Hematopoietic multipotent progenitor cell treated with erythropoietin and hydrocortisone succinate and interleukin-3 and kit ligand, for 17 days (in vitro differentiated cells): ENCODE measurements at places on chromosomes 1 and 21.
A peak's percentile ranks its signal among the peaks of the same experiment; 100 is the strongest.

- no peak for DNase-seq
These were observed 2.8 kb upstream of the BACE2 start for GRCh38 chr21:41164981-41165655.

- DNase-seq = no peak
These were observed at the start of gene TIE1 for GRCh38 chr1:43300378-43301094. TIE1 (plus strand) TSS chr1:43300982; CDS start chr1:43301072, 90 bp downstream.

DNA sequence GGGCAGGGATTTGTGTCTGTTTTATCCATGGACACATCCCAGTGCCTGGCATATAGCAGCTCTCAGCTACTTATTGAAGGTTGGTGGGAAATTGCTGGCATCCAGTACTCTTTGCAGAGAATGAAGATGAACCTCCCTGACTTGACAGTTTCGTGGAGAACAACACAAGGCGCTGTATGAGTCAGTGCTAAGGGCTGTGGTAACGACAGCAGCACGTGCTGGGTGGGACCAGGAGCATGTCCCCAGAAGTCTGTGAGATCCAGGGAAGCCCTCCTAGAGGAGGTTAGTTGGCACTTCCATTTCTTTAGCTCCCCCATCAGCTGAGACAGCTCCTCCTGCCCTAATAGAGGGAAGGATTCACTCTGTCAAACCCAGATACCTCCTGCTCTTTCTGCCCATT is 25.9 kb upstream of the IL19 start:
- no peak for DNase-seq

GRCh38 chr1:50148142-50148923 is 39.6 kb downstream of the ELAVL4 start:
- DNase-seq = no peak

GRCh38 chr1:6509220-6509918 is 17.9 kb upstream of the PLEKHG5 start:
- DNase-seq = no peak

DNA sequence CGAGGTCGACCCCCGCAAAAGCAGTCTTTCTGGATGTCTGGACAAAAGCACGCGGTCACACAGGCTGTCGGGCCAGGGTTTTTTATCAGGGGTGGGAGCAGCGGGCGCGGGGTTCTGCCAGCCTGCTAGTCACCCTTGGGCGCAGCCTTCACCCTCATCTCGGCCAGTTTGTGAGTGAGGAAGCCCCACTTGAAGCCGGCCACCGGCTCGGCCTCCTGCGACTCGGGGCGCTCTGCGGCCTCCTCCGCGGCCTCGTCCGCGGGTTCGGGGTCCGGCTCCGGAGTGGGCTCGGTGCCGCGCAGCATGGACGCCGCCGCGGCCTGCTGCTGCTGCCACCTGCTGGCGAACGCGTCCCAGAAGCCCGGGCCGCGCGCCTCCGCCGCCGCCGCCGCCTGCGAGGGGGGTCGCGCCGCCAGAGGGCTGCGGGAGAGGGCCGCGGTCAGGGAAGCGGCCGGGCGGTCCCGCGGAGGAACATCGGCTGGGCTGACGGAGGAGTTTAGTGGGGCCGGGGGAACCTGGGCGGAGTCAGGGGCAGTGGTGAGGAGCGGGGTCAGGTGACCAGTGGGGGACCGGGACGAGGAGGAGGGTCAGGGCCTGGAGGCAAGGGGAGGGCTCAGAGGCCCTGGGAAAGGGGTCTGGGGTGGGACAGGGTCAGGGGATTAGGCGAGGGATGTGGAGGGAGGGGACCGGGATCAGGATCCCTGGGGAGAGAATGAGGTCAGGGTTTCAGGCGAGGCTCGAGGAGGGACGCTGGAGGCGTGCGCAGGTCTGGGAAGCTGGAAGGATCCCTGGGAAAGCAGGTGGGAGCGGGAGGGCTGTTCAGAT is 4.5 kb downstream of the C1orf232 start:
- DNase-seq = peak; percentile 42

- DNase-seq = no peak
These were observed 198.3 kb downstream of the DUSP10 start for GRCh38 chr1:221543529-221544120.

- no peak for DNase-seq
These were observed 10.7 kb upstream of the FCER1A start for GRCh38 chr1:159291424-159291823.

DNA sequence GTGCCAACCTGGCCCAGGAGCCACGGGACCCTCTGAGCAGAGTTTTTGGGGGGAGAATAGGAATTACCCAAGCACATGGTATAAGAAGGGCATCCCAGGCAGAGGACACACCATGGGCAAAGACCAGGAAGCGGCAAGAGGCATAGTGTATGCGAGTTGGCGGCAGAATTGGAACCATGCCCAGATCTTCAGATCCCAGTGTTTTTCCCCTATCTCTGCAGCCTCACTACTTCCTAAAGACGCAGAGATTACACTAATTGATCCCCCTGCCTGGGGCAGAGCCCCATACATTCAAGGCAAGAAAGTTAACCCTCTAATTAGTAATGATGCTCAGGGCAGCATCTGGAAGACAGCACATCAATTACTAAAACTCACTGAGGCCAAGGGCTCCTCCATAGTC is 48.2 kb downstream of the SYT2 start:
- no peak for DNase-seq

DNA sequence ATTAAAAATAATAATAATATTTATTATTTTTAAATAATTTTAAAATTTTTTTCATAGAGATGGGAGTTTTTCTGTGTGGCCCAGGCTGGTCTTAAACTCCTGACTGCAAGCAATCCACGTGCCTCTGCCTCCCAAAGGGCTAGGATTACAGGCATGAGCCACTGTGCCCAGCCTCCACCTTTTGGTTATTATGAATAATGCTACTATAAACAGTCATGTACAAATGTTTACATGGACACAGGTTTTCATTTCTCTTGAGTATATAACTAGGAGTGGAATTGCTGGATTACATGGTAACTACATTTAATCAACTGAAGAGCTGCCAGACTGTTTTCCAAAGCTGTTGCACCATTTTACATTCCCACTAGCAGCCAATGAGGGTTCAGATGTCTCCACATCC is 103.2 kb upstream of the DMRTA2 start:
- no peak for DNase-seq

DNA sequence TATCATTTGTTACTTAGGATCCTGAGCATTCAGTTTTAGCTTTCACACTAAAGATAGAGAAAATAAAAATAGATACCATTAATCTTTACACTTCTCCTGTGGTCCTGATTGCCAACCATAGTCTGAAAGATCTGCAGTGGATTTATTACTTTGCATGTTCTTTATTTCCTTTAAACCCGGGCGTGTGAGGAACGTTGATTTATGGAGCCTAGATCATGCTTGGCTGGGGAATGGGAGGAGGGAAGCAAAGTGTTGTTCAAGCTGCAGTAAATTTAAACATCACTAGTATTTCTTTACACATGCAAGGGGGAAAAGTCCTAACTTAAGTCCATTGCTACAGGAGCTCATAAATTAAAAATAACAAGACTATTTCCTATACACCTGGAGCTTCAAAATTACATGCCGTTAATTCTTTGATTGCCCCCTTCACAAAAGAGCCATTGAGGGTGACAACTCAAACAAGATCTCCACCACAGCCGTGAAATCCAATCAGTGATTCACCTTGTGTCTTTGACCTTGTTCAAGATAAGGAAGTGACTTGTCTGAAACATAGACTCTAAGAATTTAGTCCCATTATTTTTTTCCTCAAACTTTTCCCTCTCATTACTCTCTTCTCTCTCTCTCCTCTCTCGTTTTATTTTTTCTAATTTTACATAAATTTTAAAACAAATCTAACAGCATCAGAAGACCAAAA is 282.7 kb downstream of the KIF26B start:
- no peak for DNase-seq

DNA sequence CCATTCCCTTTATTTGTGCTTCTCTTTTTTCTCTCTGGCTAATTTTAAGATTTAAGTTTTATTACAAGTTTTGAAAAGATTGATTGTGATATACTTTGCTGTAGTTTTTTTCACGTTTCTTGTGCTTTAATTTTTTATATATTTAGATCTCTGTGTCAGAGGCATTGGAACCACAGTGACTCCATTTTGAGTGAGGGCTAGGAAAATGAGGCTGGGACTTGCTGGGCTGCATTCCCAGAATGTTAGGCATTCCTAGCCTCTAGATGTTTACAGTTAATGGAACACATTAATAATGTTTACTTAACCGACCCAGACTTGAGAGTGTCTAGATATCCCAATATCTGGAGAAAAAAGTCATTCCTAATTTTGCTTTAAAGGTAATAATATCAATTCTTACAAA is 939.4 kb downstream of the BRINP3 start:
- no peak for DNase-seq

DNA sequence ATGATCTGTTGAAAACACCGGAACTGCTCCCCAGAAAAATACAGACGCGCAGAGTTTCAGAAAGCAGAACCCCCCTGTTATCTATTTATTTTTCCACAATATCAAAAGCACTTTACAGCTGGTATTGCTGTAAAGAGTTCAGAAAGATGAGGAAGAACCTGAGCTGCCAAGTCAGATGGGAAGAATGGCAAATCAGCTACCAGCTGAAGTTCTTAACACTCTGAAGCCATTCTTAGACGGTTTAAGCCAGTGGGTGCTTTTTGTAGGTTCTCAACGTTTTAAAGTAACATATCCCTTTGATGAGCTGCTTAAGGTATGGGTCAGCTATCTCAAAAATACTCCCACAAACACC is 714 bp upstream of the AKIRIN1 start:
- no peak for DNase-seq

- DNase-seq = no peak
These were observed 123.2 kb downstream of the SLC30A10 start for GRCh38 chr1:219805191-219805590.

- DNase-seq = peak; percentile 46
These were observed 174.0 kb downstream of the CRB1 start for GRCh38 chr1:197441999-197442414.

GRCh38 chr1:223611936-223612335 is 53.6 kb downstream of the CAPN8 start:
- DNase-seq = no peak

- peak; percentile 33 for DNase-seq
These were observed 532 bp downstream of the RALGPS2 start for GRCh38 chr1:178725466-178726086.

- DNase-seq = peak; percentile 64
These were observed 20.8 kb downstream of the MAB21L3 start for GRCh38 chr1:116131866-116132605.

GRCh38 chr1:183996396-183996795 is 41.1 kb downstream of the COLGALT2 start:
- no peak for DNase-seq

DNA sequence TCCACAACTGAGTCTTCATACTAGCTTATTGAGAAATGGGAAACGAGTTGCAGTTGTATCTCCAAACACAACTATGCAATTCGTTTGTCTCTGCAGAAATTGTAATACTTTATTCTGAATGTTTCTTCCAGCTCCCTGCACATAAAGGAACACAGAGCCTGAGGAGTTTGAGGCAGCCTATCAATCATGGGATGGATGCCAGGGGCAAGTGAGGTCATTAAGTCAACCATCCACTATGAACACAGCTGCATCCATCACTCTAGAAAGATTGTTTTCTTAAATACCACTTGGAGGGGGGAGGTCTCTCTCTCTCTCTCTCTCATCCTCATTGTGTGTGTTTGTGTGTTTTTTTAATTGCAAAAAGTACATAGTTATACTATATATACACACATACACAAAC is 2.9 kb upstream of the PSMB2 start:
- DNase-seq = no peak

- no peak for DNase-seq
These were observed 38.1 kb upstream of the RAP1GAP start for GRCh38 chr1:21707086-21707840.

DNA sequence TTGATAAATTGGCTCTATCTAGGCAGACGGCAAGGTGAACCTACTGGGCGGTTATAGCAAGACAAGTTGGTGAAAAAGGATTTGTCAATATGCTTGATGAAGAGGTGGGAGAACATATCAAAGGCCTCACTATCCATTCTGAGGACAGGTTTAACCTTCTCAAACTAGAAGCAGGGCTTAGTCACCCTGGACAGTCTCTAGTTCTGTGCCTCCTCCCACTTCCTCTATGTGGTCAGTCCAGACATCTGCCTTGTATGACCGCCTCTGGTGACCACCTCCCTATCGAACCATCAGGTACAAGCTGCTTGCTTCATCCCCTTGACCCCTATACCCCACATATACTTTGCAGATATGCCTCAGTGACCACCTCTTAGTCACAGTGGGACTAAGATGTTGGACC is 2.3 kb upstream of the SCYL3 start:
- no peak for DNase-seq

DNA sequence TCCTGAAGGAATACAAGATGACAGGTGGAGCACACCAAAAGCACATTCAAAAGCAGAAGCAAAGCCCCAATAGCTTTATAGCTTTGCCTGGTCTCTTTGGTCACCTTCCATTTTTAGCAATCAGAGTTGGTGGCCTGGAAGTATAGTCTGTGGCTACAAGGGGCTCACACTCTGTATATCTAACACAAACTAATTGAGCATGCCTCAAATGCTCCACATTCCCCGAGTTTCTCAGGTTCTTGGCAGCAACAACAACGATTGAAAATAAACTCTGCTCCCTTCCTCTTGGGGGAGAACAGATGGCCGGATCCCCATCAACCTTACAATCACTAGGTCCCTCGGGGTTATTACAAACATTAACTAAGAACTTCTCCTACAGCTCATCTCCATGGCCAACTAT is 24.9 kb upstream of the TADA1 start:
- DNase-seq = no peak
